ENCODE measurements at places on chromosomes 5 and 9. TPM values are rescaled to one million over a fixed set of nuclear protein-coding genes. Genes with fewer than 3 reads are reported as not detected.

- DNase-seq, result no peak
Measured at GRCh38 chr5:109743770-109744212, 54.1 kb downstream of the MAN2A1 start.

HTR1A gene
- total RNA-seq, result not detected

DNA sequence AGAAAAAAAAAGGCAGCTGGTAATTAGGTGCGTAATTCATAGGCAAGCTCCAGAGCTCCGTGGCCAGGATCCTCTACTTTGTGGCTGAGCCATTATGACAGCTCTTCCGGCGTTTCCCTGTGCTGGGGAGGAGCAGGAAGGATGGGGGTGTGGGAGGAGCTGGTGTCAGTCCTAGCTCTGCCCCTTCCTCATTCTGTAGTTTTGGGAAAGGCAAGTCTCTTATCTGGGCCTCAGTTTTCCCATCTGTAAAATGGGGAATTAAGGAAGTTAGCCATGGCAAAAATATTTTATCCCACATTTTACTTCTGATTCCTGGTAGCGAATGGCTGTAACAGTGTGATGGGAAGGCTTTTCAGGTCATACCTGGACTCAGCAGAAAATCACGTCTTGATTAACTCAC lies 81.1 kb downstream of the SEC61B start:
- DNase-seq, result no peak

DMRT2 gene
- total RNA-seq, result not detected

GABRA1 gene
- total RNA-seq, result not detected

Measured in lower leg skin (tissue), 4 donors.